ENCODE measurements at places on chromosomes 5 and 9.

- no peak for DNase-seq
Observed at GRCh38 chr5:123122273-123122672, 33.2 kb downstream of the PRDM6 start.

DNA sequence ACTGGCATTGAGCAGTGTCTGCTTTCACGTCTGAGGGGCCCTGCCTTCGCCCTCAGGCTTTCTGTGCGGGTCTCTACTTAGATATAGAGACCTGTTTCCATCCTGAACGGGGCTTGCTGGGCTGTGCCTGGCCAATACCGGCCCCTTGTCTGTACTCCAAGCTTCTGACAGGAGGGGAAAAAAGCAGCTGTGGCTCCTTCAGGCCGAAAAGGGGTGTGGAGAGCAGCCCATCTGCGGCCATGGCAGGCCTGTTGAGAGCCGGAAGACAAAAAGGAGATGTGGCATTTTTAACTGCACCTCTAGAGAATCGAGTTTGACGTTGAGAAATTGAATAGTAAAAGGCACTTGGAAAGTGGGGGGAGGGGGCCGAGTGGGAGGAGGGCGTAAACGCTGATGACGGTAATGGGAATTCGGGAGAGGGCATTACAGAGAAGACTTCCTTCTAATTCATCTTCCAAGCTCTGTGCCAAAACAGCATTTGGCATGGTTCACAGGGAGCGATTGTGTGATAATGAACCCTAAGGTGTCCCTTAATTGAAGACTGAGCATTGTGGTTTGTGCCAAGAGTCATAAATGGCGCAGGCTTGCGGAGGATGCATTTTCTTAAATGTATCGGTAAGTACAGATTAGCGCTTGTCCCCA, 25.1 kb upstream of the PRDM12 start:
- no peak for DNase-seq

DNA sequence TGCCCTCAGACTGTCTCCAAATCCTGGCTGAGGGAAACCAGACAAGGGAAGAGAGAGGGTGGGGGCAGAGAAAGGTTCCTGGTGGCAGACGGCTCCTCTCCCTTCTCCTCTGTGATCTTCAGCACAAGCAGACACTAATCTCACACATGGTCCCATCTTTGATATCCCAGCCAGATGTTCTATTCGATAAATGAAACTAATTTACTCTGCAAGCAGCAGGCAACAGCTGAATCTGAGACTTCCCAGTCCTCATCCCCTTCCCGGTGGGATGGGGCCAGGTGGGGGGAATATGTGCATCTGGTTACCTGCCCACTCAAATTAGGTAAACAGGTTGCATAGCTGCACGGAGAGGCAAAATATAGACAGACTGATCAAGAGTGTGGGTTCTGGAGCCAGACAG, 208.9 kb upstream of the PANK3 start:
- no peak for DNase-seq

- no peak for DNase-seq
Observed at GRCh38 chr5:11853140-11853539, 51.1 kb downstream of the CTNND2 start.

- no peak for DNase-seq
Observed at GRCh38 chr5:167664222-167664804, 627.1 kb upstream of the WWC1 start.

- DNase-seq = no peak
Observed at GRCh38 chr9:134968011-134968822, 50.5 kb upstream of the FCN1 start.

GRCh38 chr5:171592736-171593135, 173.3 kb downstream of the FGF18 start:
- no peak for DNase-seq

DNA sequence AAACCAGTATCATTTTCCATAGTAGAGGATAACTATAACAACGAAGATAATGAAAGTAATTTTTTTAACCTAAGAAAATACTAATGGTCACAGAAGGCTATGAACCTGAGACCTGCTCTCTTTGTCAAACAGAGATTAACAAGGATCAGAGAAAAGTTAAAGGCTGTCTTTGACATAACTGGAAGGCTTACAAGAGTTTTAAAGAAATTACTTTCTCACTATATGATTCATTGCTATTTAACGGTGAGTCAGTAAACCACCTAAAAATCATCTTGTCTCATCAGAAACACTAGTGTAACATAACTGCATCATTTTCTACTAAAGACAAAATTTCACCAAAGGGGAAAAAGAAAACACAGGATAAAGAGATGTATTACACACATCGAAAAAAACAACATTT, 19.3 kb downstream of the MLANA start:
- no peak for DNase-seq

DNA sequence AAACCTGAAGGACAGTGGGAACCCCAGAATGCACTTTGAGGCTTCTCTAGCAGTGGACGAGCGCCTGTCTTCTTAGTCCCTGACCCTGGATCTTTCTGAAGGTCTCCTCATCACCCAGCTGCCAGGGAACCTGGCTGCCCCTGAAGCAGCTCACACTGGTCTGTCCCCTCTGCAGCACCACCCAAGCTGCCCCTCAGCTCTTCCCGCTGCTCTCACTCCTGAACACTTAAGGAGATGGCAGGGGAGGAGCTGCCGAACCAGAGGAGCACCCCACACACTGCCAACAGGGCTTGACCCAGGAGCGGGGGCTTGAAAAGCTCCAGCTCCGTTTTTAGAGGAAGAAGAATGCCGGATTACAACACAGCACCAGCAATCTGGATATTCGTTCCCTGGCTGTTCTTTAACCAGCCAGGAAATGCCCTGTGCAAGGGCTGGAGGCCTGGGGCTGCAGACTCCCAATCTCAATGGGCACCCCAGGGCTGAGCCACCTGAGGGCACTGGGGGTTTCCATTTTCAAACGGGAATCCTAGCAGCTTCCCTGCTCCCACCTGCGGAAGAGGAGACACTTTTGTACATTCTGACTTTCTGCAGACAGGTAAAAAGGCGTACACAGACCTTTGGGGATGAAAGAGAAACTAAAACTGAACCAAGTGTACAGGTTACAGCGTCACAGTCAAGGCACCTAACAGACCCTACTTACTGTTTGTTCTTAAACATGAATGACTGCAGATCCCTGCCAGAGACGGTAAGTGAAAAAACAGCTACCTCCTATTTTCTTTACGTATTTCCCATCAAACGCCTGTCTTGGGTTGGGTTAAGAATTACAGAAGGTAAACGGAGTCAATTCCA, 36.3 kb downstream of the GOLM1 start:
- DNase-seq = no peak

- DNase-seq = no peak
Observed at GRCh38 chr9:129459547-129460322, 161.2 kb downstream of the C9orf50 start.

GRCh38 chr9:134053941-134054761, 13.7 kb downstream of the BRD3 start:
- DNase-seq = no peak

GRCh38 chr5:50975840-50976239, 309.4 kb downstream of the PARP8 start:
- DNase-seq = no peak

DNA sequence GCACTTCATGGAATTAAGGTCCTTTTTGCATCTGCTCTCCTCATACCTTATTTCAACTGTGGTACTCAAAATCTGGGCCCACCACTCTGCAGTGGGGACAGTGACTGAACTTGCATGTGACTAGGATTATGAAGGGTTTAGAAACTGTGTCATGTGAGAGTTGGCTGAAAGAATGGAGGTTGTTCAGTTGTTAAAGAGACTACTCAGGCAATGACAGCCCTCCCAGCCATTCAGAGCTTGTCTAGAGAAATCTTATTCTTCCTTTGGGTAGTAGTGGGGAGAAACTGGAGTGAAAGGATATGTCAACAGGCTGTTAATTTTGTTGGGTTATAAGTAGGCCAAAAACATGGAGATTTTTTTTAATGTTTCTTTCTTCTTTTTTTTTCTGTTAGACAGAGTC, 10.3 kb downstream of the AOPEP start:
- no peak for DNase-seq

- DNase-seq = no peak
Observed at GRCh38 chr9:69865986-69866385, 45.4 kb downstream of the CFAP95 start.

GRCh38 chr5:32785611-32786254, 74.6 kb downstream of the NPR3 start:
- DNase-seq = no peak

DNA sequence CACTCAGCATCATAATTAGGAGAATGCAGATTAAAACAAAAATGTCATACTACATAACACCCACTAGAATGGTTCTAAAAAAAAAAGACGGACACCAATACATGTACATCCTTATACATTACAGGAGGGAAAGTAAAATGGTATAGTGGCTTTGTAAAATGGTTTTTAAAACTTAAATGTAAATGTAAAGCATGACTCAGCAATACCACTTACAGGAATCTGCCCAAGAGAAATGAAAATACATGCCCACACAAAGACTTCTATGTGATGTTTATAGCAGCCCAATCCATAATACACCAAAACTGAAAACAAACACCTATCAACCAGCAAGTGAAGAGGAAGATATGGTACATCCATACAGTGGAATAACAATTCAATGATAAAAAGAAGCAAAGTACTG, 939.1 kb upstream of the ACO1 start:
- DNase-seq = no peak

GRCh38 chr5:68254810-68255209, 39.3 kb downstream of the PIK3R1 start:
- DNase-seq = no peak

GRCh38 chr5:67268231-67269021, 71.8 kb upstream of the CD180 start:
- no peak for DNase-seq

GRCh38 chr9:109181284-109181683, 14.2 kb upstream of the FRRS1L start:
- no peak for DNase-seq

- no peak for DNase-seq
Observed at GRCh38 chr9:136806067-136806466, 1.7 kb upstream of the RABL6 start.

- no peak for DNase-seq
Observed at GRCh38 chr9:134681061-134681661, 39.6 kb downstream of the COL5A1 start.

DNA sequence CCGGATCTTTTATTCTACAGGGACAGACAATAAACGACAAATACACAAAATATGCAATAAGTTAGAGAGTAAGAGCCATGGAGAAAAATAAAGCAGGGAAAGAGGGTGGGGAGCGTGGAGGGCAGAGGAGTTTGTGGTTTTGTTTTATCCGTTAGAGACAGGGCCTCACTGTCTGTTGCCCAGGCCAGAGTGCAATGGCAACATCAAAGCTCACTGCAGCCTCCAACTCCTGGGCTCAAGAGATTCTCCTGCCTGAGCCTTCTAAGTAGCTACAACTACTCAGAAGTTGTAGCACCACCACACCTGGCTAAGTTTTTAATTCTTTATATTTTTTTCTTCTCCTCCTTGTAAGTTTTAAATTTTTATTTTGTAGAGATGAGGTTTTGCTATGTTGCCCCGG, 54.5 kb upstream of the CTNNA1 start:
- no peak for DNase-seq

DNA sequence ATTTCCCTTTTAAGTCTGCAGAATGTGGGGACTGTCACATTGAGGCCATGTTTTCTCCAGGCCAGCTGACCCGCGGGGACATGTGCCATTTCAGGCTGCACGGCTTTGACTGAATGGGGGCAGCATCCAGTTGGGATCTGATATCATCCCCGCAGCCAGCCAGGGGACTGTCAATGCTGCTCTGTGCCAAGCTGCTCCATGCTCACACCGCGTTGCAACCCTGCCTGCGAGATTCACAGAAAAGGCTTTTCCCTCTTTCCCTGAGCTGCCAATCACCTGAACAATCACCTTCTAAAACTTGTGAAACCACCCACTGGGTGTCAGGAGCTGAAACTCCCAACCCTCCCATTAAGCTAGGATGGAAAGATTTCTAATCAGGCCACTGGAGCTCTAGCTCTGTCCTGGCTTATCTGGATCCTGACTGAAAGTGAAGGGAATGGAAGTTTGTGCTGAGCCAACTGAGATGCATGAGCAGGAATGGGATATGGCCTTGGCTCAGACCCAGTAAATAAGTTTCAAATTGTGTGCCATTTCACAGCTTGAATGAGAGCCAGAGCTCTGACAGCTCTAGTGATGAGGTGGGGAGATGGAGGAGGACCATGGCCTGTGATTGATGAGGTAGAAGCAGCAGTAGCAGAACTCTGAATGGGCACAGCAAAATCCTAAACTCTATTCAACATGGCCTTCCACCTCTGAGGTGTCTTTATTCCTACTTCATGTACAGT, 34.5 kb upstream of the ZNF366 start:
- no peak for DNase-seq

GRCh38 chr5:154753792-154754191, 1.4 kb upstream of the LARP1 start:
- DNase-seq = no peak

DNA sequence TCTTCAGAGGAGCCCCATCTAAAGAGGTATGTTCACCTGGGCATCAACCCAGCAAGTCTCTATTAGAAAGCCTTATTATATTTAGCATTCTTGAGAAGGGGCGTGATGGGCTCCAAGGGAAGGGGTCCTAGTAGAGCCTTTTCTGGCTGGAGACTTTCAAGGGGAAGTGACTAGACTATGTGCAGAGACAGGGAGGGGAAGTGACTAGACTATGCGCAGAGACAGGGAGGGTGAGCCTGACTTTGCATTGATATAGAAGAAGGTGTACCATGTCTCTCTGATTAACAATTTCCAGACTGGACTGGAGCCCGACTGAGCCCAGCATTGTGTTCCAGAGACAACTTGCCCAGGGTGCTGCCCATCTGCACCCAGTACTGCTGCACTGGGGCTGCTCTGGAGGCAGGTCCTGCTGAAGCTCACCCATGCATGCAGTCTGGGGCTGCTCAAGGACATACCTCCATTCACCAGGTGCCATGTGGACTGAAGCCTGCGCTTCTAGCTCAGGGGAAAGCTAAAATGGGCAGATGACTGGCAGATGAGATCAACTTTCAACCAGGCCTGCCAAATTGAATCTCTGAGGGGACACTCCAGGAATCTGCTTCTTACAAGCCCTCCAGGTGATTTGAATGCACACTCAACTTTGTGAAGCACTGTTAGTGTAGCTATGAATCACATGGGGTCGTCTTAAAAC, 83.0 kb upstream of the GNA14 start:
- no peak for DNase-seq

- DNase-seq = no peak
Observed at GRCh38 chr9:93480262-93480661, 26.9 kb upstream of the FAM120AOS start.

DNA sequence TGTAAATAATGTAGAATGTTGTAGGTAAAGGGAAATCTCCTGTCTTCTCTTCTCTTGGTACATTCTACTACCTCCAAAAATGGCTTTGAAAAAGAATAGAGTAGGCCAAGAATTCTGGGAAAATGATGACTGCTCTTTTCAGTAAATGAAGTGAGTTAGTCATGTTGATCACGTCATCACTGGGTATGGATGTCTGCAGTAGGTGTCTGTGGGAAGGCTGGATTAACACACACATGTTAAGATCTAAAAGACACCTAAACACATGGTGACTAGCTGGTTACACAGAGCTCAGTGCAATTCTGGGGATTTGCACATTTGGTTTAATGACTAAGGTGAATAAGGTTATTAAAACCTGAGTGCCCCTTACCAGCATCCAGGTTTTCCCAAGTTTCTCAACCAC, 161.5 kb downstream of the CEP120 start:
- DNase-seq = no peak

Measured in stimulated activated CD8-positive, alpha-beta memory T cell treated with anti-CD3 and anti-CD28 coated beads, Interleukin-7, amount 100 ng/mL, for 1 hour (primary cell).